ENCODE measurements at places on chromosomes 1 and 21. TPM values are rescaled to one million over a fixed set of nuclear protein-coding genes. Genes with fewer than 3 reads are reported as not detected.

DNA sequence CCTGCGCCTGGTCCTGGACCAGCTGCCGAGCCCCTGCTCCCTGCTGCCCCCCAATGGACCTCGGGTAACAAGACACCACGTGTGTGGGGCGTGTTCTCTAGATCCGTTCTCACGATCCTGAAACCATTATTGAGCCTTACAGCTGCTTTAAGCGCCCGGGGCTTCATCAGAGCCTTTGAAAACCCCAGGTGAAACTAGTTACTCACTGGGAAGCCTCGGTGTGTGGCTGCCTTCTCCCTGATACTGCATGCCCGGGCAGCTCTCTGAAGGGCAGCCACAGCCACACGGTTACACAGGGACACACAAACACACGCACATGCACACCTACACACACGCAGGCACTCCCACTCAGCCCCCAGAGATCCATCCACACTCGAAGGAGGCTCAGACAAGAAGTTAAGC, 5.3 kb downstream of the HES2 start:
- DNase-seq, result no peak

DNA sequence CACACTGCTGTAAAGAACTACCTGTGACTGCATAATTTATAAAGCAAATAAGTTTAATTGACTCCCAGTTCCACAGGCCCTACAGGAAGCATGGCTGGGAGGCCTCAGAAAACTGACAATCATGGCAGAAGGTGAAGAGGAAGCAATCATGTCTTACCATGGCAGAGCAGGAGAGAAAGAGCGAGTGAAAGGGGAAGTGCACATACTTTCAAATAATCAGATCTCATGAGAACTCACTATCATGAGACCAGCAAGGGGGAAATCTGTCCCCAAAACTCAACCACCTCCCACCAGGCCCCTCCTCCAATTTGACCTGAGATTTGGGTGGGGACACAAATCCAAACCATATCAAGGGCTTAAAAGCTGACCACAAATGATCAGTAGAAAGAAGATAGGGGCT, 493.2 kb downstream of the PTPRC start:
- no peak for DNase-seq

DNA sequence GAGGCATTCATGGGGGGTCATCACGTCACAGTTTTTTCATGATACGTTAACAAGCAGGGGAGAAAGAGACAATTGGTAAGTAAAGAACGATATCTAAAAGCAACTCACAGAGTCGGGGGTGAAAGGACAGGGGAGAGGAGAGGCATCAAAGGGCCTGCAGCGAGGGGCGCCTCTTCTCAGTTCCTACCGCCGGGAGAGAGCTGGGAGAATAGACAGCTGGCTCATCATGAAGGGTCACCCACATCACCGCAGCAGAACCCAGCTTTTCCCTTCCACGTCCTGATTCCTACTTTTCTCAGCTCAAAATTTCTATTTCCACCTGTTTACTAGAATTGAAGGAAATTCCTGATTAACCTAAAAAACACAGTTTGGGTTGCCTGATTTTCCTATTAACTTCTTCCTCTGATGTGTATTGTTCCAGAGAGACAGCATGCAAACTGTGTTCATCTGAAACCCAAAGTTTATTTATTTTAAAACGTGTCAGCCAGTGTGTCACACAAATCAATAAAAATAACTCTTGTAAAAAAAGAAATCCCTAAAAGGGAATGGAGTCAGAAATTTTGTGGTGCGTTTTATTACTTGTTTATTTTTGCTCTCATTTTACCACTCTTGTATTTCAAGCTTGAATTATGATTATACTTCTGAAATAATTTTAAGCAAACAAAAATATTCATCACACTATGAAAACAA, 75.4 kb downstream of the SLC25A24 start:
- DNase-seq, result no peak

GRCh38 chr1:160666079-160666442, 19.2 kb upstream of the SLAMF1 start:
- no peak for DNase-seq

DNA sequence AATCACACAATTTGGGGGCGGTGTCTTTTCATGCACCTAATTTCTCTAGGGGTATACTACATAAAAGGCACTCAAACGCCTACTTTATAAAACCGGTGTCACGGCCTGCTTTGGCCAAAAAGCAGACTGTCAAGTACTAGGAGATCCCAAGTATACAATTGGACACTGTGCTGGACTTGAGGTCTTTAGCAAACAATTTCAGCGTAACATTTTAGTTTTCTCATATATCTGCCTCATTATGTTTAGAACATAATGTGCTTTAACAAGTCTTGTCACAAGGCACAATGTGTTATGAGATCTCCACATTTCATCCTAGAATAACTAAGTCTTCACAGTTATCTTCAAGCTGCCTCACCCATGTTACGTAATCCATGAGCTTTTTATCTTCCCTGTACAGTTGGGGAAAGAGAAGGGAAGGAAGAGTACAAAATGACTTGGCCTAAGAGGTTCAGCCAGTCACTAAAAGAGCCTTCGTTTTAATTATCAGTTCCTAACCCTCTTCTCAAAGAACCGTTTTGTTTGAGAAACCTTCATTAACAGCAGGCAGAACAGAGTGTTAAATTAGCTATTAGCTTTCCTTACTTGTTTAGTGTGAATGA, 1.7 kb downstream of the SSX2IP start:
- no peak for DNase-seq

RIPPLY3 gene
- total RNA-seq, result not detected
